ENCODE measurements at places on chromosomes 12 and 14.

DNA sequence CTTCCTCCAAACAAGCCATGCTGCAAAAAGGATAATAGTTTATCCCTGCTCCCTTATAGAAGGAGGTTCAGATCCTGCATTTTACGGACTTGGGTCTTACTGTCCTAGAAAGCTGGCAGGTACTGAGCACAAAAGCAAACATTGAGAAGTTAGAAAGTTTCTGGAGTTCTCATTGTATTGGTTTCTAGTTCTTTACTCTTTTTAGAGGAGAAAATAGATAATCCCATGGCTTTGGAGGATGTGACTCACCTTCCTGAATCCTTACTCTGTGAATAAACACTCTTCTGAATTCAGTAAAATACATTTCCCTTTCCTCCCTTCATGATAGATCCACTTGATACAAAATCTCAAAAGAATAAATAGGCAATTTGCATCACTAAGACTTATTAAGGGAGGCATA lies 188.9 kb downstream of the NPAS3 start:
- peak; percentile 28 for DNase-seq

DNA sequence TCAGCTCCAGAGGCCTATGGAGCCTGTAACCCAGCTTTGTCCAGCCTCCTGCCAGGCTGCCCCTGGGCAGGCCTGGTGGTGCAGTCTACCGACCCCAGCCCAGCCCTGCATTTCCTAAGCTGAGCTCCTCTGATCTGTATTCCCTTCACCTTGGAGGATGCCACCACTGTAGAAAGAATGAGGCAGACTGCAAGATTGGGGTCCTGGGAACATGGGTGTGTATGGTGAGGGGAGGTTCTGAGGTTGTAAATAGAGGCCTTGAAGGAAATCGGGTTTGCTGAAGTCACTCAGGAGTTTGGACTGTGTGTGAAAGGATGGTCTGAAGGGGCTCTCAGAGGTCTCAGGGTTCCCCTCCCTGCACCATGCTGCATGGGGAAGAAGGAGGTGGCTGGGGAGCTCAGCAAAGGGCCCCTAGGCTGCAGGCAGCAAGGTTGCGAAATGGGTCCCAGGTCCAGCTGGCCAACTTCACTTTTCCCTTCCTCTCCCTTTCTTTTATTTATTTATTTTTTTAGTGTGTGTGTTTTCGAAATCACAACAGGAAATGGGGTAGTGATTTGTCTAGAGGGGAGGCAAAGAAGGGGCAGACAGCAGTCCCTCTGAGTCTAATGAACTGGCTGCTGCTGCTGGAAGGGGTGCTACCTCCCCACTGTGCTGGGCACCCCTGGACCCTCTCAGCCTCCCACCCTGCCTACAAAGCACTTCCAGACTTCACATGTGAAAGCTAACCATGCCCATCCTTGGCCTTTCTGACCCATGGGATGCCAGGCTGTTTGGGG lies 1.2 kb upstream of the LRP1-AS start:
- DNase-seq = peak; percentile 86

DNA sequence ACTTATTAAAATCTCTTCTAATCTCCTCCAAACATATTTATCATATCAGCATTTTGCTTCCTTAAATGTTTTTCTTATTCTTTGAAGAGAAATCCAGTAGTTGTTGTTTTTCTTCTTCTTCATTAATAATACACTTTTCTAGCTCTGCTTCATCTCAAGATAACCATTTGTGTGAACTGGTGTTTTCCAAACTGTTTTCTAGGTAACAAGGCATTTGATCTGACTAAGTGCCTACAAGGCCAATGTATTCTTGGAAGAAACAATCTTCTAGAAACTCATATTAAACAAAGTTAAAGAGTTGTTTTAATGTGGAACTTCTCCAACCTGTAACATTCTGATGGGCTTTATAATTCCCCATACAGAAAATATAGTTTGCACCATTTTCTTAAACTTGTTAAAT lies 30.8 kb upstream of the IFNG start:
- DNase-seq = no peak

DNA sequence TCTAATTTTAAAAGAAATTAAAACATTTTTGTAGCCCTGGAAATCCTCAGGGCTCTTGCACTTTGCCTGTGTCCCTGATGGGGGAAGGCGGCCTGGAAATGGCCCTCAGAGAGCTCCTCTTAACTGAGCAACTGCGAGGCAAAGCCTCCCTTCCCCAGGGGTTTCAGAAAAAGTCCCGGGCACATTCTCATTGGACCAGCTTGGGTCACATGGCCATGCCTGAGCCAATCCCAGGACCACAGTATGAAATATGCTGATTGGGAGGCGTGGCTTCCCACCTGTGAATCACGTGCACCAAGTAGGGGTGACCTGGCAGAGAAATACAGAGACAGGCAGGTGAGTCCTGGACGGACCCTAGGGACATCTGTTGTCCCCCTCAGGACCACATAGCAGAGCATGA lies 90.4 kb upstream of the SFSWAP start:
- DNase-seq = no peak

GRCh38 chr12:86349196-86349595 lies 93.0 kb upstream of the MGAT4C start:
- no peak for DNase-seq

DNA sequence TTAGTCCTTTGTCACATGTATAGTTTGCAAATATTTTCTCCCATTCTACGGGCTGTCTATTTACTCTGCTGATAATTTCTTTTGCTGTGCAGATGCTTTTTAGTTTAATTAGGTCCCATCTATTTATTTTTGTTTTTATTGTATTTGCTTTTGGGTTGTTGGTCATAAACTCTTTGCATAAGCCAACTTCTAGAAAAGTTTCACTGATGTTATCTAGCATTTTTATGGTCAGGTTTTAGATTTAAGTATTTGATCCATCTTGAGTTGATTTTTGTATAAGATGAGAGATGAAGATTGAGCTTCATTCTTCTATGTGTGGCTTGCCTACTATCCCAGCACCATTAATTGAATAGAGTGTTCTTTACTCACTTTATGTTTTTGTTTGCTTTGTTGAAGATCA lies 1008.4 kb upstream of the ATXN7L3B start:
- DNase-seq = no peak

Data from fibroblast of mammary gland (primary cell).